ENCODE measurements at places on chromosomes 12 and 14. TPM values are rescaled to one million over a fixed set of nuclear protein-coding genes. Genes with fewer than 3 reads are reported as not detected.
A peak's percentile ranks its signal among the peaks of the same experiment; 100 is the strongest.

Gene GPR84
- 0.12 TPM for total RNA-seq

Gene BBS10
- total RNA-seq: 13.7 TPM

DNA sequence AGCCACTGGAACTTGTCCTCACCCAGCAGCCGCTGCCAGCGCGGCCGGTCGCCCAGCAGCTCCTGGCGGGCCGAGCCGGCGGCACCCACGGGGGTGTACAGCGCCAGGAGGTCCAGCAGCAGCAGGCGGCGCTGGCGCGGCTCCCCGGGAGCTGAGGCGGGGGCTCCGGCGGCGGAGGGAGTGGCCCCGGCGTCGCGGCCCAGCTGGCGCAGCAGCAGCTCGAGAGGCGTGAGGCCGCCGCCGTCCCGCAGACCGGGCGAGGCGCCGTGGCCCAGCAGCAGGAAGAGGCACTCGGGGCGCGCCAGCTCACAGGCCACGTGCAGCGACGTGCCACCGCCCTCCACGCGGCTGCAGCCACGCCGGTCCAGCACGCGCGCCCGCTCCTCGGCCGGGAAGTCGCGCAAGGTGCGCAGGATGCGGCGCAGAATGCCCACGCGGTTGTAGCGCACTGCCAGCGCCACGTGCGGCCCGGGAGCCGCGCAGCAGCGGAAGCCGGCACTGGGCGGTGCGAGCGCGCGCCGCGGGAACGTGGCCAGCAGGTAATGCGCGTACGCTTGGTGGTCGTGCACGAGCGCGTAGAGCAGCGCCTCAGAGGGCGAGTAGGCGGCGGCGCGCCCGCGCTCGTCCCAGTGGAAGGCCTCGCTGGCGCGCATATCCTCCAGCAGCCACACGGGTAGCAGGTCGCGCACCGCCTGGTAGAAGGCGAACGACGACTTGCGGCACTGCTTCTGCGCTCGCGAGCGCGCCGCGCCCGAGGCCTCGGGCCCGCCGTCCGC lies 2.3 kb downstream of the ANKRD9 start:
- no peak overlapping the region for H3K27ac ChIP-seq
- no peaks in the 10 kb centered on the region for H3K4me1 ChIP-seq
- H3K36me3 ChIP-seq: no peaks in the 10 kb centered on the region
- no peaks in the 10 kb centered on the region for H3K27me3 ChIP-seq
- no peak overlapping the region for H3K4me3 ChIP-seq

GRCh38 chr12:118103201-118103600 lies 610 bp downstream of the VSIG10 start:
- H3K36me3 ChIP-seq: no peaks in the 10 kb centered on the region
- peak; percentile 57 for DNase-seq
- peak overlapping the region; percentile 94 for H3K4me3 ChIP-seq
- H3K27me3 ChIP-seq: no peaks in the 10 kb centered on the region
- H3K27ac ChIP-seq: peak overlapping the region; percentile 78
- H3K4me1 ChIP-seq: peaks cover 2% of the 10 kb centered on the region

- no peak for DNase-seq
- no peak overlapping the region for H3K4me3 ChIP-seq
- H3K36me3 ChIP-seq: no peaks in the 10 kb centered on the region
- H3K27ac ChIP-seq: no peak overlapping the region
Observed at GRCh38 chr14:89507521-89507920, 90.5 kb upstream of the FOXN3 start.

DNA sequence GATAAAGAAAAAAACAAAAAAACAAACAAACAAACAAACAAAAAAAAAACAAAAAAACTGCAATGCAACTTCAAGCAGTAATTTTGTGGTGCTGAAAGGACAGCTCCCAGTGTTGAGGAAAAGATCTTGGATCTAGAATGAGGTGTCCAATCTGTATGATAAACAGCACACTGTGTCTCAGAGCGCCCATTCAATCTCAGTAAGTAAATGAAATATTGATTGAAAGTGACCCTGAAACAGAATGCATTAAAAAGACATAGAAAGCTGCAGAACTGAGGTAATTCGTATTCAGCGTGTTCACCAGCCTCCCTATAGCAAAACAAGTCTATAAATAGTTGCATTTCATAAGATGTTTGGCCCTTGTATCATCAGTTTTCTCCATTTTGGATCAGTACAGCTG lies 153.0 kb downstream of the NOVA1 start:
- no peak overlapping the region for H3K4me3 ChIP-seq
- H3K4me1 ChIP-seq: no peaks in the 10 kb centered on the region
- no peak overlapping the region for H3K27ac ChIP-seq
- no peak for DNase-seq

- H3K4me1 ChIP-seq: peaks cover 12% of the 10 kb centered on the region
- H3K27me3 ChIP-seq: no peaks in the 10 kb centered on the region
- no peaks in the 10 kb centered on the region for H3K36me3 ChIP-seq
- H3K27ac ChIP-seq: no peak overlapping the region
Observed at GRCh38 chr14:68314642-68315041, 478.2 kb downstream of the ZFP36L1 start.

- H3K36me3 ChIP-seq: no peaks in the 10 kb centered on the region
- no peak overlapping the region for H3K27ac ChIP-seq
- H3K4me3 ChIP-seq: no peak overlapping the region
- no peak for DNase-seq
- no peaks in the 10 kb centered on the region for H3K4me1 ChIP-seq
- no peaks in the 10 kb centered on the region for H3K27me3 ChIP-seq
Observed at GRCh38 chr14:62885451-62885850, 159.8 kb downstream of the KCNH5 start.

DNA sequence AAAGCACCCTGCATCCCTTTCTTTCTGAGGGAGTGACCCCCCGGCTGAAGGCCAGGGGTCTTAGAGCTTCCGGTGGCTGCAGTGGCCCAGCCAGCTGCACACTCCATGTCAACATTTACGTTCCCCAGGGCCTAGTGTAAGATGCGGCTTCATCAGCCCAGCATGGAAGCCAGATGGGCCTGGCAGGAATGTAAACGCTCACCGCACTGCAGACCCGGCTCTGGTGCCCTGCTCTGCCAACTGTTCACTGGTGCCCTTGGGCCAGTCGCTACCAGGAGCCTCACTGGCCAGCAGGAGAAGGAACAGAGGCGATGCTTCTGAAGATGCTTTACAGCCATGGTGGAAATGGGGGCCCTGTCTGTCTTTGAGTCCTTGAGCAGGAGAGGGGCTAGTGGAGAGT lies 8.6 kb upstream of the TMEM119 start:
- peaks cover 8% of the 10 kb centered on the region for H3K4me1 ChIP-seq
- DNase-seq: no peak
- no peaks in the 10 kb centered on the region for H3K36me3 ChIP-seq
- no peak overlapping the region for H3K27ac ChIP-seq
- no peak overlapping the region for H3K4me3 ChIP-seq
- no peaks in the 10 kb centered on the region for H3K27me3 ChIP-seq

GRCh38 chr12:66409195-66409871 lies 107.0 kb downstream of the HELB start:
- no peak overlapping the region for H3K27ac ChIP-seq
- no peaks in the 10 kb centered on the region for H3K27me3 ChIP-seq
- H3K4me3 ChIP-seq: no peak overlapping the region

- H3K27ac ChIP-seq: no peak overlapping the region
- H3K27me3 ChIP-seq: no peaks in the 10 kb centered on the region
- H3K4me1 ChIP-seq: no peaks in the 10 kb centered on the region
- no peak overlapping the region for H3K4me3 ChIP-seq
- H3K36me3 ChIP-seq: no peaks in the 10 kb centered on the region
Observed at GRCh38 chr12:76311796-76312195, 36.4 kb downstream of the BBS10 start.

- DNase-seq: no peak
- H3K27me3 ChIP-seq: no peaks in the 10 kb centered on the region
- peak overlapping the region; percentile 96 for H3K27ac ChIP-seq
- peak overlapping the region; percentile 61 for H3K4me3 ChIP-seq
Observed at GRCh38 chr14:54564071-54564867, 2.7 kb upstream of the SAMD4A start.
